ENCODE measurements at places on chromosomes 3 and 15.

DNA sequence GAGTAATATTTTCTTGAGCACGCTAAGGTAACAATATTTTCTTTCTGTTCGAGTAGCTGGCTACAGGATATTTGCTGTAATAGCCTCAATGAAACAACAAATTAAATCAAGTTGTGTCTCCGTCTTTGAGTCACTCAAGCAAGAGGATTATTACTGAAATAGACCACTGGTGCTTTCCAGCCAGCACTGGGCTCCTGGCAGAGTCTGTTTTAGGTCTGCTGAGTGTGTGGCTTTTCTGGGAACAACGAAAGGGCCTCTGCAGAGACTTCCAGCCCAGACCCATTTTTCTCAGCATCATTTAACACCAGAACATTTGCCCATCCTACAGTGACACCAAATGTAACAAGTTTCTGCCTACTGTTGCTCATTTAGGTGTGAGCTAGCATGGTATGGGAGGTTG lies 652.9 kb downstream of the MAGI1 start:
- DNase-seq, result no peak

DNA sequence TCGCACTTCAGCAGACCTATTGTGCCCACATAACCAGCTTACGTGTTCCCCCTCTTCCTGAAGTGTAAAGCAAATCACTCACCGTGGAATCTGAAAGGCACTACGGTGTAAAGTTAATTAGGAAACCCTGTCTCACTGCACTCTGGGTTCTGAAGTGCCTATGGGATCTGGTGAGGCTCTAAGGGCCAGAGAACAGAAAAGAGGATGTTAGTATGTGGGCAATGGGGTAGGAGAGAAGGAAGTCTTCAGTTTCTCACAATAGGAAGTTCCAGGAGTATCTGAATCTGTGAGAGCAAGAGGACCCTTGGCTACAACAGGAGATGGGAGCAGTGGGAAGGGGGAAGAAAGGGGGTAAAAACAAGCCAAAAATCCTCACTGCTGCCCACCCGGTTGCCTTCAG lies 71.4 kb downstream of the ITGB5 start:
- no peak for DNase-seq

GRCh38 chr3:22175947-22176346 lies 424.9 kb upstream of the ZNF385D start:
- no peak for DNase-seq

GRCh38 chr3:112779558-112780480 lies 66.8 kb downstream of the CD200R1L start:
- DNase-seq, result no peak

GRCh38 chr3:154776549-154777225 lies 303.4 kb upstream of the MME start:
- no peak for DNase-seq

DNA sequence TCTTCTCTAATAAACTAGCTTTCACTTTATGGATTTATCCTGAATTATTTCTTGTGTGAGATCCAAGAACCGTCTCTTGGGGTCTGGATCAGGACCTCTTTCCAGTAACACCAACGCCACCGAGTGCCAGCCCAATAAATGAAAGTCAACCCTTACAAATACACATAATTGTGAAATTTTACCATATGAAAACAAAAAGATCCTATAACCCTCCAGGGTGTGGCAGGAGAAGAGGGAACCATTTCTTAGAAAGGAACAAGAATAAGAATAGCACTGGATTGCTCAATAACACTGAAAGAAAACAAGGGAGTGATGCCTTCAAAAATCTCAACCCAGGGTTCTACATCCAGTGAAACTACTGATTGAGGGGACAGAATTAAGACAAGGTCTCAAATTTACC lies 51.6 kb upstream of the ACKR4 start:
- no peak for DNase-seq

DNA sequence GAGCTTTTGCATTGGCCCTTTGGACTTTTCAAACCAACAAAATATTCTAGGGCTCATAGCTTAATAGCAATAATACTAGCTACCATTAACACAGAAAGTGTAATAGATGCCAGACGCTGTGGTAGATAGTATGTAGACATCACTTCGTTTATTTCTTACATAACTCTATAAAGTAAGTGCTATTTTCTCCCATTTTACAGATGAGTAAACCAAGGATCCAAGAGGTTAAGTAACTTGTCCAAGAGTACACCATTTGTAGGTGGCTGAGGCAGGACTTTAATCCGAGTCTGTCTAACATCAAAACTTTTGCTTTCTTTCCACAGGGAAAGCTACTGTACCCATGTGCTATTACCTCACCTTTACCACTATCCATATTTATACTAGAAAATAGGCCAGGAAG lies 12.0 kb downstream of the EID1 start:
- no peak for DNase-seq

Measured in EL (cell line).